Hypothalamus (tissue), 51 donors: ENCODE measurements at places on chromosomes 16 and 17.

- no peak for DNase-seq
Measured at GRCh38 chr17:63274146-63274545, 172.0 kb downstream of the CYB561 start.

GRCh38 chr17:50672071-50672470 lies 35.6 kb downstream of the ANKRD40 start:
- DNase-seq = no peak

DNA sequence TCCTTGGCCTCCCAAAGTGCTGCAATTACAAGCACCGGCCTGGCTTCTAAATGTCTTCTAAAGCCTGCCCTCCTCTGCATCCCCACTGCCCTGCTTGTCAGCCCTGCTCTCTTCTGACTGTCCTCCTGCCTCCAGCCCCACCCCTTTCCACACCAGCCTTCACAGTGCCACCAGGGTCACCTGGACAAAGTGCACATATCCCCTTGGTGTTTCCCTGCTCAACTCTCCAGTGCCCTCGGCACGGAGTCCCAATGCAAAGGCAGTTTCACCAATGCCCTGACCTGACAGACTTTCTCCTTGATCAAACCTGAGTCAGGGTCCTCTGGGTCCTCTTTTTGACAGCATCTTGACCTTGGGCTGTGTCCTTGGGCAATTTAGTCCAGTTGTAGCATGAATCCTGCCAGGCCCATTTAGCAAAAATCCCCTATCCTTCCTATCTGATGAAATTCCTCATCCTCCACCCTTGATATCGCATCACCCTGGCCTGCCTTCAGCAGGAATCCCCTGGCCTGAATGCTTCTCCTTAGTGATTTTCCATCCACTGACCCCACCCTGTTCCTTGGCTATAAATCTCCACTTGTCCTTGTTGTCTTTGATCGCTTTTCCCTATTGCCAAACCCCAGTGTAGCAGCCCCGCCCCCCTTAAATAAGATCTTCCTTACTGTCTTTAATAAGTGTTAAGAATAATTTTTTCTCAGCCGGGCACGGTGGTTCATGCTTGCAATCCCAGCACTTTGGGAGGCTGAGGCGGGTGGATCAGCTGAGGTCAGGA lies 42.7 kb upstream of the ETV4 start:
- DNase-seq = no peak

GRCh38 chr17:35345926-35346771 lies 27.3 kb downstream of the SLFN11 start:
- DNase-seq = no peak

- DNase-seq = no peak
Measured at GRCh38 chr16:47309581-47310312, 151.1 kb downstream of the ITFG1 start.

DNA sequence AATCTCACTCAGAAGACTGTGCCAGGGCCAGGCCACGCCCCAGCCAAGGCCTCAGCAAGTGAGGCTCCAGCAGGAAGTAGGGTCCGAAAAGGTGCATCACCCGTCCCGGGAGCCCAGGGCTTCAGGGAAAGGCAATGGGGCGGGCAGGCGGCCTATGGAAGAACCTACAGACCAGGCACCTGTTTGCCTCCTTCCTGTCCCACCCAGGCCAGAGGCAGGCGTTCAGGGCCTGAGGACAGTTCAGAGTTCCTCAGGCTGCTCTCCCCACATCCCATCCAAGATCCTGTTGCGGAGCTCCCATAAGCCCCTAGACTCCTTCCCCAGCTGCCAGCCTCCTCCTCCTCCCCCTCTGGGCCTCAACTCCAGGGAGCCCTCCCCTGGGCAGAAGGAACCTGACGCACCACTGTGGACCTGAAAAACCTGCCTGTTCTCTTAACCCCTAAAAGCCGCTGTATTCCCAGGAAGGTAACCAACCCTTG lies 2.3 kb downstream of the CLUH start:
- DNase-seq = no peak

DNA sequence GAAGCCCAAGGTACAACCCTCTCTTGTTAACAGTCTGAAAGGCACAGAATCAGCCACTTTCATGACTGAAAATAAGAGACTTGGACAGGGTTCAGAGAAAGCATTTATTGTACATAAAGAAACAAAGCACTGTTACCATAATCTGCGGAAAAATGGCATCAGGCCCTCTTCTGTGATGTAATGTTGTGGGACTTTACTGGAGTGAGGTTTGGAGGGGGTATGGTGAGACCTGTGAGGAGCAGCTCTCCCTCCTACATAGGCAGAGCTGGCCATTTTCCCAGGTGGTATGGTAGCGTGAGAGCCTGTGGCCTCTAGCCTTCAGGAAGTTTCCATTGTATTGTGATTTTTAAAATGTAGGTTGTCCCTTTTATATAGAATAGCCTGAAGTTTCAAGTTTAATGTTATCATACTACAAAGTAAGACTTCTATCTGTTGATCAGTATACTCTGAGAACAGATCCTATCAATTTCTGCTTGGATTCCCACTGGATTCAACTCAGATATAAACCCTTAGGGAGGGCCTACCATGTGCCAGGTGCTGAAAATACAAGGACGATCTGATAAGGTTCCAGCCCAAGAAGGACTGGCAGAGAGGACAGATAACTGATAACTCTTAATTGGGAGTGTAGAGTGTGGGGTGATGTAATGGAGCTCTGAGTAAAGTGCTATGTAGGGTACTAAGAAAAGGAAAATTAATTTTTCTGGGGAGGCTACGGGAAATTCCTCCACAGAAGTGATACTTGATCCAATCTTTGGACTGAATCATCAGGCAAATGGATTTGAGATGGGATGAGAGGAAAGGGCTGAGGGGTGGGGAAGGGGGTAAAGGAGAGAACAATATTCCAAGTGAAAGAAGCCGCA lies 4.1 kb upstream of the YPEL2 start:
- no peak for DNase-seq

GRCh38 chr16:66719246-66719645 lies 22.7 kb upstream of the CMTM4 start:
- DNase-seq = no peak

DNA sequence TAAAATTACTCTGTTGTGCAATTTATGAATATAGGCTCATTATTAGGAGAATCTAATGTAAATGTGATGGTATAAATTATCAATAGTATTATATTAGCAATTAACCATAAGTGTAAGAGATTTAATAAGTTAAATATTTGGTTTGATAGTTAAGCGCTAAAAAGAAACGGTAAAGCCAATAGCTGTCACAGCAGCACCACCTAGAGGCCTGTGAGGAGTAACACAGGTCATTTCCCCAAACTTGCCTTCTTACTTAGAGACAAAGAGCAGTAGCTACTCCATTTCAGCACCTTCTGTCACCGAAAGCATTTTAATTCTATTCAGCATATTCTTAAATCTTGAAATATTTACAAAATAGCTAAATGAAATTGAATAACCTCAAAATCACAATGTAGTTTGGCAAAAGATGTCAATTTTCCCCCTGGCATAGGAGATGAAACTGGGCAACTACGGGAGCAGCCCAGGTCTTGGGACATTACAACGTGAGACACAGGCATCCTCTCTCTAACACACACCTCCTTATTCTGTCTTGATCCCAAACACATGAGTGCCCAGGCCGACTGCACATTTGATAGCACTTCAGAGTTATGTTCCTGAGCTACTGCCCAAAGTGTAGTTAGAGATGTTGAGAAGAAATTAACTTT lies 14.3 kb upstream of the DYNLRB2 start:
- peak; percentile 3 for DNase-seq

DNA sequence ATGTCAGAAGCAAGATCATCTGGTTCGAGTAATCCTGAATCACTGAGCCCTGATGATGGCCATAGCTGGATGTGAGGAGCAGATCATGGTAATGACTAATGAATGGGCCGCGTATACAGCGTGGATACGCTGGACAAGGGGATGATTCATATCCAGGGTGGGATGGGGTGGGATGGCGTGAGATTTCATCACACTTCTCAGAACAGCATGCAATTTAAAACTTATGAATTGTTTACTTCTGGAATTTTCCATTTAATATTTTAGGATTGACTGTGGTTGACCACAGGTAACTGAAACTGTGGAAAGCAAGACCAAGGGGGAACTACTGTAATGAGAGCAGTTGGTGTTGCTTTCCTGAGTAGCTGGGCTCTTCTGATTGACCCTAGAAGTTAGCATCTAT lies 225.5 kb downstream of the STX8 start:
- no peak for DNase-seq
